ENCODE measurements at places on chromosomes 4 and X.

GRCh38 chrX:151703487-151703886 is 8.2 kb downstream of the PRRG3 start:
- DNase-seq: no peak

- DNase-seq: no peak
Measured at GRCh38 chr4:130043732-130044160, 947.8 kb downstream of the C4orf33 start.

- DNase-seq: no peak
Measured at GRCh38 chr4:168870004-168870403, 140.1 kb downstream of the CBR4 start.

GRCh38 chrX:15107367-15107988 is 162.4 kb downstream of the ASB9 start:
- DNase-seq: no peak

DNA sequence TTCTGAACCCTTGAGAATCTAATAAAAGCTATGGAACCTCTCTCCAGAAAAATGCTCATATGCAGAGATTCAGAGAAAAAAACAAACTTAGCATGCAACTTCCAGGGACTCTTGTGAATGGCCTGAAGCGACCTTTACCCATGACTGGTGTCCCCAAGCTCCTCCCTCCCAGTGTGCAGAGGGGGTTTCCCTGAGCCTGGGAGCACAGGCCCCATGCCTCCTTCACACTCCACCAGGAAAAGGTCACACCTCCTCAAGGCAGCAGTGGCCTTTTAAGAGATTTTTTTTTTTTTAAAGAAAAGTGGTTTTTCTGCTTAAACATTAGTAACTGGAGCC is 13.3 kb upstream of the UBA6 start:
- no peak for DNase-seq
